ENCODE measurements at places on chromosomes 12 and 14. TPM values are rescaled to one million over a fixed set of nuclear protein-coding genes. Genes with fewer than 3 reads are reported as not detected.

DNA sequence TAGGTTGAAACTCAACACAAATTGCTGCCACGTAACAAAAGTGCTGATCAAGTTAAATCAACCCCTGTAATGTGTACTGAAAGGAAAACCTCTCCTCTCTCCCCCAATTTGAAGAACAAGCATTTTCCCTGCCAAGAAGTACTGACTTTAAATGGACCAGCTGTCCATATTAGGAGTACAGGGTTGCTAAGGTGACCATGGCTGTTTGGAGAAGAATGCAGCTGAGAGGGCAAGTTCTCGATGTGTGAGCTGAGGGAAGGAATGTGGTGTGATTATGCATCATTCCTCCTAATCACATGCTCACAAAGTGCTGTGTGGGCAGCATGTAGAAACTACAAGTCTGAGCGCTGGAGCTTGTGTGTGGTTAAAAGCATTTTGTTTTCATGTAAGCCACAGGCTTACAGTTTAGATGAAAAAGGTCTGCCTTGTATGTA lies 50.9 kb upstream of the CCT2 start:
- DNase-seq, result peak; percentile 60

Gene AICDA
- 0.32 TPM for polyA plus RNA-seq

Gene PRB2
- not detected for polyA plus RNA-seq

DNA sequence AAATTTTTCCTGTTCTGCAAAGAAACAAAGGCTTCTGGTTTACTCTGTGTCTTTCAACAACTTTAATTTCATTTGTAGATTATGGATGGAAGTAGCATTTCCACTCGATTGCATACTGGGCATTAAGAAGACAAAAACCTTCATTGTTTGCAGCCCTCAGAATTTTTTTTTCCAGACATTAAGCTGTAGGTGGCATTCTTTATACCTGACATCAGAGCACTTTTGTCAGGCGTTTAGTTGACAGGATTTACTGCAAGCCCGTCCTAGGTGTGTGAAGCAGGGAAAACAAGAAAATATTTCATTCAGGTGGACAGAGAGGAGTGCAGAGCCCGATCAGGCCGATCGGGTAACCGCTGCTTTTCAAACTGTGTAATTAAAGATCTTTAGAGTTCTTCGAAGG lies 107.5 kb downstream of the TMEM260 start:
- DNase-seq, result no peak

DNA sequence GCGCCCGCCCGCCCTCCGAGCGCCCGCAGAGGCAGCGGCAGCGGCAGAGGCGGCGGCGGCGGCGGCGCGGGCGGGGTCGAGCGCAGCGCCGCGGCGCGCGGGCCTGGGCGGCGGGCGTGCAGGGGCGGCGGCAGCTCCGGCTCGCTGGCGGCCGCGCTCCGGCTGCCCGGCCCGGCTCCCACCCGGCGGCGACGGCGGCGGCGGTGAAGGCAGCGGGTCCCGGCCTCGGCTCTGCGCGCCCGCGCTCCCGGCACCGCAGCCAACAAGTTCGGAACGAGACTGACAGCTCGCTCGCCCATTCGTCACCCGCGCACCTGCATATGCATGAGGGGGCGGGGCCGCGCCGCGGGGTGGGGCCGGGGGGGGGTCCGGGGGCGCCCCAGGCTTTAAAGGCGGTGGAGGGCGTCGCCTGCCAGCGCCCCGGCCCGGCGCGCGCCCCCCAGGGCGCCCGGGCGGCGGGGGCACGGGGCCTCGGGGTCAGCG lies at the start of gene JAG2:
Gene JAG2, minus strand, starts transcription at position 281 of the 483 bp plus-strand sequence. CDS start 356 bp downstream, outside the sequence.
- no peak for DNase-seq

Gene VCPKMT
- 21.2 TPM for polyA plus RNA-seq

Gene ANKS1B
- 4.8 TPM for polyA plus RNA-seq

Gene ASB2
- 0.30 TPM for polyA plus RNA-seq

DNA sequence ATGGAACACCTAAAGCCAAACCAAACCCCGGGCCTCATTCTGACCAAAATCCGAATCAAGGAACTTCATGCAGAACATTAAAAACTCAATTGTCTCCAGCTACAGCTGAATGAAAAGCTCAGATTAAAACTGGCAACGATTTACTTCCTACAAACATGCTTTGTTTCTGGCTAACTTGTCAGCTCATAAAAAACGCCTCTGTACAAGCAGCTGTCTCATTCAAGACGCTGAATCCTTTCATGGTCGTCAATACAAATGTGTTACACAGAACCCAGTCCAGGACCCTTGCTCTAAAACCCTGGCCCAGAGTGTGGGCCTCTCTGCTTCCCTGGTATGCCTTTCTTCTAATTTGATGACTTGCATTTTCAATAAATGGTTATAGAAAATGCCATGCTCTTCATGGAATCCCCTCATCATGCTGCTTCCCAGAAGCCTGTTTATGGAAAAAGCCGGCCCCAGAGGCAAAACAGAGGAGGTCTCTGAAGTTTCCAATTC lies 183.1 kb downstream of the PHLDA1 start:
- no peak for DNase-seq

GRCh38 chr14:105689722-105690121 lies 163.3 kb downstream of the TMEM121 start:
- no peak for DNase-seq

DNA sequence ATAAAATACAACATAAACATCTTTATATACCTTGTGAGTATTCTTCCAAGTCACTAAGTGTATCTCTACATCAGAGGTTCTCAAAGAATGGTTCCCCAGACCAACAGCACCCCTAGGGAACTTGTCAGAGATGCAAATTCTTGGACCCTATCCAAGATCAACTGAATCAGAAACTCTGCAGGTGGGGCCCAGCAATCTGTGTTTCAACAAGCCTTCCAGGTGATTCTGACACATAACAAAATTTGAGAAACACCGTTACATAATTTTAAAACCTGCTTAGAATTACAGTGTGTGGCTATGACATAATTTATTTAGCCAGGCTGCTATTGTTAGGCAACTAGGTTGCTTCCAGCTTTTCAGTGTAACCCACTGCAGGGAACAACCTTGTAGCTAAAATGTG lies 49.8 kb downstream of the NTN4 start:
- DNase-seq, result no peak

Gene TOGARAM1
- 38.7 TPM for polyA plus RNA-seq

DNA sequence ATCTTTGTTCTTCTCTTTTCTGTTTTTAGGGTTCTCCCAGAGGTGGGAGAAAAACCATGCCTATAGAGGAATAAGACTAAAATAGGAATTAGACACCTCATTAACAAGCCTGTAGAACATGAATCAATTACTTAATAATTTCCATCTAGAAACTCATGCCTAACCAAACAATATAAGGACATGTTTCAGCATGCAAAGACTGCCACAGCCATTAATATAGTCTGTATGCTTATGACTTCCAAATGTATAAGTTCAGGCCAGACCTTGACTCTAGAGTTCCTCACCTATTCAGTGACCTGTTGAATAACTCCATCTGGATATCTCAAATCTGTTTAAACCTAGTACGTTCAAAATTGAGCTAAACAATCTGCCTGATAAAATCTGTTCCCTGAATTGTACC lies 304.6 kb downstream of the BMP4 start:
- no peak for DNase-seq

DNA sequence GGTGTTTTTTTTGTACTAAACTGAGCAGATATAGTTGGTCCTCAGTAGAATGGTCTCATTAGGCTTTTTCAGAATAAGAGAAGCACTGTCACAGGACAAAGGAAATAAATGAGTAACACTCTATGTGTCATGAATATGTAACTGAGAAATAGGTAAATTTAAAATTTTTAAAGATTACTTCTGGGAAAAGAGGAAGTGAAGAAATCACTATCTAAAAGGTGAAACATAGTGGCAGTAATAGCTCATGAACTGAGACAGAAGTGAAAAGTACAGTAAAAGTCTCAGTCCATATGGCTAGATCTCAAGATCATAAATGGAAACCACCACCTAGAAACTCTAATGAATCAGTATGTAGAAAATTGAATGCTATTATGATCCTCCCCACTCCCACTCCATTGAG lies 89.3 kb upstream of the TTC7B start:
- DNase-seq, result no peak

Gene TSPAN9
- 81.7 TPM for polyA plus RNA-seq

DNA sequence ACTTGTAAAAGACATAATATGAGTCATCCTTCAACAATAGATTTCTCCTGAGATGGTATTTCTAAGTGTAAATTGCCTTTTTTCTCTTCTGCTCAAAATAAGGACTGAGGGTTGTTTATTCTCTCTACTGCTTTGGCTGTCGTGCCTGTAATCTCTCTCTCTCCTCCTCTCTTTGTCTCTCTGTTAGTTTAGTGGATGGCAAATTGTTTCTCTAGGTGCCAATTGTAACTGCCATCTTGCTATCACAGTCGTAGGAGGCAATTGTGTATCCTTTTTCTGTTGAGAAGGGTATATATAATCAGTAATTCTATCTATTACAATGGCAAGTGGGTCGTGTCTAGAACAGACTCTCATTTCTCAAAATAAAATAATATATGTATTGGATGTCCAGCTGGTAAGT lies 545.0 kb upstream of the FBXO33 start:
- DNase-seq, result no peak

DNA sequence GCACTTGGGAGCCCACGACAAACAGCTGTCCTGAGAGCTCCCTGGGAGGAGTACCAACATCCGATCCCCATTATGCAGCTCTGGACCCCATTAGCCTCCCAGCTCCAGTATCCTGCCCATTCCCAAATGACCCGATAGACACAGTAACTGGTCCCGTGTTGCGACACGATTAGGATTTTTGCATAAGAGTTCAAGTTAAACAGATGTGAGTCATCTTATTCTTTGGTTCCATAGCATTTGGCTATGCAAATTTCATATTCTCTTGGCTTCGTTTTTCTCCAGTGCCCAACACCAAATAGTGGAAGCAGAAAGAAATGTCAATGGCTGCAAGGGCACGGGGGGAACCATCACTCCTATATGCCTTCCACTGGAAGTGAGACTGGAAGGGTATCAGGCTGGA lies 43.0 kb upstream of the LRRC10 start:
- DNase-seq, result no peak

- no peak for DNase-seq
These were observed 59.6 kb downstream of the EML5 start for GRCh38 chr14:88733121-88733520.

DNA sequence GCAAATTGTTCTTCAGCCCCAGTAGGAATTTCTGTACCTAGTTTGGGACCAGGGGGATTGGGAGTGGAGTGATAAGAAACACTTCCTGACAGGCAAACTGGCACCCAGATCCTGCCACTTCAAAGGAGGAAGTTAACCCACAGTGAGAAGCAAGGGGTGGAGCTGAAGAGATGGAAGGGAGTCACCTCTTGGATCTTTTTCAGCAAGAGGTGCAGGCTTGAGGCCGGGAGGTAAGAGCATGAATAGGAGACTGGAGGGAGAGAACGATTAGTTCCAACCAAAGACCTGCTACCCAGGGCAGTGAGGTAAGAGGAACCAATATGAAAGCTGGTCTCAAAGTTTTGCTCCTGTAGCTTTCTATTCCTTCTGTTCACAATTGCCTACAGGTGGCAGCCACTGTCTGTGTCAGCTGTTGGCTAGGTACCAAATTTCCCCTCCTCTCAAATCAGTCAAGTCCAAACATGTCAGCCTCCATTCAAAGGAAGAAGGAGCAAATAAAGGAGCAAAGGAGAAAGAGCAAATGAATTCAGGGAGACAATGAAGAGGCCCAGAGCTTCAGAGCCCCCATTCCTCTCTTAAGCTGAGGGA lies 14.9 kb upstream of the TAC3 start:
- no peak for DNase-seq

GRCh38 chr14:61107869-61108493 lies 126.9 kb downstream of the SLC38A6 start:
- no peak for DNase-seq

DNA sequence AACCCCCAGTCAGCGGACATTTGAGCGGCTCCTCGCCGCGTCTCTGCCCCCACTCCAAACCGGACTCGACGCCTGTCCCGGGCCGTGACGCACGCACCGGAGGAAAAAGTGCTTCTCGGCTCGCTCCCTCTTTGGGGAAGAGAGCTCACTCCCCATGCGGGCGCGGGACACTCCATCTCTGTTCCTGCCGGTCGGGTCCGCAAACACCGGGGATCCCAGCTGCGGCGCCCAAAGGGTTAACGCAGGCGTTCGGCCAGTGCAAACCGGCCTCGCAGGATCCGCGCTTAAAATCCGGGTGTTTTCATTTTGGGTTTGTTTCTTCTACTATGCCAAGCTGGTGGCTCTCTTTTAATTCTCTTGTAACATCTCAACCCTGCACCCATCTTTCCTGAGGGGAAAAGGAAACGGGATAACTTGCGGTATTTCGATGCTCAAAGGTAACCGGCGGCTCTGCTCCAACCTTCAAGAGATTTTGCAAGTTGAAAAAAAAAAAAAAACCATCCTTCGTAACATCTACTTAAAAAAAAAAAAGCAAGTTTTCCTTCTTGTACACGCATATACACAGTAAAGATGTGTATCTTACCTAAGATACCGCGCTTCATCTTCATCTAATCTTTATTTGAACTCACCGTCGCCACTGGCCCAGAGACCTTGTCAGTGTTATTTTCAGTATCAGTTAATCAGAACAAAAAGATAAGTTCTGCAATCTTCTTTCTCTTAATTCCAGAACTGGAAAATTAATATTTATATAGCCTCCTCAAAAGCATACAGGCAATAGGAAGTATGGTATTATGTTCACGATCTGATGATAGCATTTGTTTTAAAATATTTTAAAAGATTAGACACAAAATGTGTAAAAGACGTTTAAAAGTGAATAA lies 1.6 kb upstream of the ATP2B1 start:
- DNase-seq, result no peak

DNA sequence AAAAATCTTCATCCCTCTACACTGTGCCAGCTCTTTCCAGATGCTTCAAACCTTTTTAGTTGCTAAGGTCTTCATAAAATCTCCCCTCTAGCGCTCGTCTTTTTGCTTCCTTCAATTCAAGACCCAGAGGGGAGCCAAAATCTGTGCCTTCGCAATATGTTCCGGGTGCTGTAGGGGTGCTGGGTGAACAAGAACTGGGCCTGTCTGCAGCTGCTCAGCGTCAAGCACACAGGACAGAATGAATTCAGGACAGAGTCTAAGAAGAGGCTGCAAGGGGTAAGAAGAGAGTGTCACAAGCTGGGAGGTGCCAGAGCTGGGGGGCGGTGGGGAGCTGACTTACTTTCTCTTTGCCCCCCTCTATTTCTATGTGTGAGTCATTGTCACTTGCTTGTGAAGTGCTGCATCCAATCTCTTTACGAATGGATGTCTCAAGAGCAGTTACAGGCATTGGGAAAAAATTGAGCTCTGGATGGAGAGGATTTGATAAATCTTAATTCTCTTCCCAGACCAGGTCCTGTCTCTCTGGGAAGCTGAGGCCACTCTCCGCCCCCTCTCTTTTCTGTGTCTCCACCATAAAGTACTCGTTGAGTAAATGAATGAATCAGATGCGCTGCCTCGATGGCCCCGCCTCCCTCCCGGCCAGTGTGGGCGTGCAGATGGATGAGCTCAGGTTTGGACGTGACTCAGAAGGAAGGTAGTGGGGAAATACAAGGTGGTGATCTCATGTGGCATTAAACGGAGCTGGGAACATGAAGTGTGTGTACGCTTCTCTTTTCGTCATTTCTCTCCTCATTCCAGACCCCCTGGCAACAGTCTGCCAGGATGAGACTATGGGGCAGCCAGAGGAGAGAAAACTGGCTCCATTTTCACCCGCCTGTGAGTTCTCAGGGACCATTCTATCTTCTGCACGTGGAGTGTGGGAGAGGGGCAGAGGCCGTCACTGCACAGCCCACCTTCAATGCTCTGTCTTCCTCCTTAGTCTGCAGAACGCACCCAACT lies 91.3 kb downstream of the TSPAN9 start:
- no peak for DNase-seq

GRCh38 chr12:108641446-108642268 lies 8.0 kb upstream of the SELPLG start:
- DNase-seq, result no peak

GRCh38 chr12:105204916-105205315 lies 31.1 kb downstream of the APPL2 start:
- DNase-seq, result no peak

Data from left renal cortex interstitium (tissue), 4 donors.